ENCODE measurements at places on chromosomes 13 and 19.

- no peak for DNase-seq
Measured at GRCh38 chr13:83450591-83450990, 431.7 kb downstream of the SLITRK1 start.

DNA sequence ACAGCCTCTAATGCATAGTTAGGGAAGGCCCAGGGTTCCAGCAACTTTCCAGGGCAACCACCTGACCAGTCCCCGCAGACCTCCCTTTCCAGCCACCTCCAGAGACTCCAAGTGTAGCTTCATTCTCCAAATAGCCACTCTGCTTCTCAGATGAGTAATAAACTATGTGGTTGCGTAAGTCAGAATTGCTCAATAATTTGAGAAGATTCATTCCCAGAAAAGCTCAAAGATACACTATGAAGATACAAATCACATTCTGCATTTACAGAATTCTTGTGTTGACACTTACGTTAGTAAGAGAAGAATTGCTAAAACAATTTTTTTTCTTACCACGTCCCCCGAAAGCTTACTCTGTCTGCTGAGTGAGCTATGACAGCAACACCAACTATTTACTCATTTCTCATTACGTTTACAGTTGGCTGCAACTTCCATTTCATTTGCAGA lies 8.2 kb upstream of the LATS2 start:
- DNase-seq: no peak

- DNase-seq: no peak
Measured at GRCh38 chr13:94710881-94711560, 1.3 kb downstream of the SOX21 start.

GRCh38 chr13:100954430-100955305 lies 280.1 kb upstream of the TMTC4 start:
- no peak for DNase-seq

GRCh38 chr13:62906469-62906868 lies 1490.8 kb upstream of the PCDH20 start:
- DNase-seq: no peak

DNA sequence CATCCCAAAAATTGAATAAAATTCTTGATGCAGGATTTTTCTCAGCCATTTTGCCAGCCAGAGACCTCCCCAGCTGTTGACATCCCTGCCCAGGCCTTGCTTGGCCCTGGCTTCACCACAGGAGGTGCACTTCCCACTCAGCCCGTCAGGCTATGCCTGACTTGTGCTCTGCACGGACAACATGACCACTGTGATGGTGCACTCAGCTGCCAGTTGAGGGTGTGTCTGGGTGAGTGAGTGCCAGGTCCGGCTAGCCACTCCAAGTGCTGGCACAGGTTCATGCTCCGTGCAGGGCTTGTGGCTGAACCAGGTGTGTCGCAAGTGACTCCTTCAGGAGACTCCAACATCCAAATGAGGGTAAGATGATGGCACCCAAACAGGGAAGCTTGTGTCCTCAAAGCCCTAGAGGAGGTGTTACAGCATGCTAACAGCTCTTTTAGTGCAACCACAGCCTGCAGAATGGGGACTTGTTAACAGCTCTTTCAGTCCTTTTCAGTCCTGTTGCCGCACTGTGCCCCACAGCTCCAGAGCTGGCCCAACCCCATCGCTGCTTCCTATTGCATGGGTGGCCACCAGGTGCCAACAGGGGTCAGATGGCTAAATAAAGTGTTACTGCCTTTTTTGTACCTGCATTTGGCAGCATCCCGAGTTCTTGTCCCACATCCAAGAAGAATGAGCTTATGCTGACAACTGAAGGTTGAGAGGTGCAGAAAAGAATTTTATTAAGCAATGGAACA lies 380.7 kb downstream of the SLITRK5 start:
- no peak for DNase-seq

GRCh38 chr13:110254151-110254679 lies 52.7 kb downstream of the COL4A1 start:
- no peak for DNase-seq

- no peak for DNase-seq
Measured at GRCh38 chr13:109785141-109785891, 1.1 kb downstream of the IRS2 start.

DNA sequence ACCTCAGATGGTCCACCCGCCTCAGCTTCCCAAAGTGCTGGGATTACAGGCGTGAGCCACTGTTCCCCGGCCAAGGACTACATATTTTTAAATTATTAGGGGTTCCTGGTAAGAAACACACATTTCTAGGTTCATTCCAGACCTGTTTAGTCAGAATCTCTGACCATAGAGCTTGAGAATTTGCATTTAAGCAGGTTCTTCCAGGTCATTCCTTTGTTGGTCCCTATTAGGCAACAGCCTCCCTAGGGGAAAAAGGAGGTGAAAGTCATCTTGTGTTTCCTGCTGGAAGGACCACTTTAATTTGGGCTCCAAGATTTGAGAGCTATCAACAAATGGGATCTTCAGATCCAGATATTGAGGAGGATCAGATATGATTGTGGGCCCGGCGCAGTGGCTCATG lies 16.3 kb downstream of the S1PR2 start:
- no peak for DNase-seq

DNA sequence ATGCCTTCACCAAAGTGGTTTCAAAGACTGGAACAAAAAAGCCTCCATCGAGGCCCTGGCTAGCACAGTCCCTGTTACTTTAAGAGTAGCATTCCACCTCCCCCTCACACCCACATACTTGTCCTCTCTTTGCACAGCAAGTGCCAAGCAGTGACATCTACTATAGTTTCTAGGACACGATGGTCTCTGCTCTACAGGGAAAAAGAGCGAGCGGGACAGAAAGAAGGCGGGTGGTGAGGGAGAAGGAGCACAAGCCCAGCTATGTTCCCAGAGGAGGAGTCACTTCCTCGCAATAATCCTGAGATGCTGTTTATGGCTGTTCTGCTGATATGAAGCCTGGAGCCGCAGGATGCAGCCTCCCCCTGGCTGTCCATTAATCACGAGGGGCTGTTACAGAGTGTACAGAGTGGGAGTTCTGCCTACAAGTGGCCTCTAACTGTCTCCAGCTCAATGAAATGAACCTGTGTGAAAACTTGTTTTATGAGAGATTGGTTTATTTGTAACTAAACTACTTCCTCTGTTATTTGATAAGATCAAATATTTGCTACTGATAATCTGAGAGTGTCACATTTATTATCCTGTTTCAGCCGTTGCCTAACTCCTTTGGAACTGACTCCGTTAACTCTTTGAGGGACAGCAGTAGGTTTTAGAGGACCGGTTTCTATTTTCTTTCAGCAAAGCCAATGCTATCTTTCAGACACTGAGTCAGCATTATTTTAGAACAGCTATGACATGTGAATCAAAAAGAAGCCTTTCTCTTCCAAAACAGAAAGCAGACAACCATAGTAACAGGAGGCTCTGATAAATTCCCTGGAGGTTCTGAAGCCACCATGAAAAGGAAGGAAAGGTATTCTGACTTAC lies 208.0 kb downstream of the SPRY2 start:
- no peak for DNase-seq

GRCh38 chr13:66528944-66529576 lies 701.1 kb downstream of the PCDH9 start:
- DNase-seq: no peak

GRCh38 chr13:60150538-60150937 lies 13.2 kb downstream of the DIAPH3 start:
- DNase-seq: no peak

DNA sequence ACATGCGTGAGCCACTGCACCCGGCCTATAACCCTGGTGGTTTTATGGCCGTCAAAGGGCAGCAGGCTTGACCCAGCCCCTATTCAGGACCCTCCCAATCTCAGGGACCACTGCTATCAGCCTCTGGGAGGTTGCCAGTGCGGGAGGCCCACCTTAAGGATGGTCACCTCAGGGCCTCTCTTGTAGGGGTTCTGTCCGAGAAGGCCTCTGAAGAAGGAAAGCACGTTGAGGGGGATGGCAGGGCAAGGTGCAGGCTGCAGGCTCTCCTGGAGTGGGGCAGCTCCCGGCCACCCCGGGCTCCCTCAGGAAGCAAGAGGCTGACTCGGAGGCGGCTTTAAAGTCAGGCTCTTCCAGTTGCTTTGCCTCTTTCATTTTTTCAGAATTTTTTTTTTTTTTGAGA lies 6.0 kb upstream of the GRTP1 start:
- no peak for DNase-seq

DNA sequence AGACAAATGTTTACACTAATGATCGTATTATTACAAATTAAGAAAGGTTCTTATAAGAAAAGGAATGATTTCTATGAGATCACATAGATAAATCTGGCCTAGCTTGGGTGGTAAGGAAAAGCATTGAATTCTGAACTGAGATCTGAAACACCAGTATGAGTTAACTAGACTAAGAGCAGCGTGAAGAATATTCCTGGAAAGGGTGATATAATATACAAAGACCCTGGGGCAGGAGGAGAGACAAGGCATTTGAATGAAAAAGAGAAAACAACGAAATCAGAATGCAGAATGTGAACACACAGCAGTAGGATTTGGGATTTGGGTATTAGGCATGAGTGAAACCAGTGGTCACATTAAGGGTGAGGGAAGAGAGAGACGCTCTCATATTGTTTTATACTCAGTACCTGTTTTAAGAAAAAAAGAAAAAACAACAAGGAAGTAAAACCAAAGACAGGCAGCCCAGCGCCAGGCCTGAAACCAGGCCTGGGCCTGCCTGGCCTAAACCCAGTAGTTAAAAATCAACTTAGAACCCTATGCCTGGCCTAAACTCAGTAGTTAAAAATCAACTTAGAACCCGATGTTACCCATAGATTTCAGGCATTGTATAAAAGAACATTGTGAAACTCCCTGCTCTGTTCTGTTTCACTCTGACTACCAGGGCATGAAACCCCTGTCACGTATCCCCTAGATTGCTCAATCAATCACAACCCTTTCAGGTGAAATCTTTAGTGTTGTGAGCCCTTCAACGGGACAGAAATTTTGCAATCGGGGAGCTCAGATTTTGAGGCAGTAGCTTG lies 287.1 kb downstream of the ITGBL1 start:
- no peak for DNase-seq

- no peak for DNase-seq
Measured at GRCh38 chr13:51329606-51330005, 9.9 kb upstream of the SERPINE3 start.

DNA sequence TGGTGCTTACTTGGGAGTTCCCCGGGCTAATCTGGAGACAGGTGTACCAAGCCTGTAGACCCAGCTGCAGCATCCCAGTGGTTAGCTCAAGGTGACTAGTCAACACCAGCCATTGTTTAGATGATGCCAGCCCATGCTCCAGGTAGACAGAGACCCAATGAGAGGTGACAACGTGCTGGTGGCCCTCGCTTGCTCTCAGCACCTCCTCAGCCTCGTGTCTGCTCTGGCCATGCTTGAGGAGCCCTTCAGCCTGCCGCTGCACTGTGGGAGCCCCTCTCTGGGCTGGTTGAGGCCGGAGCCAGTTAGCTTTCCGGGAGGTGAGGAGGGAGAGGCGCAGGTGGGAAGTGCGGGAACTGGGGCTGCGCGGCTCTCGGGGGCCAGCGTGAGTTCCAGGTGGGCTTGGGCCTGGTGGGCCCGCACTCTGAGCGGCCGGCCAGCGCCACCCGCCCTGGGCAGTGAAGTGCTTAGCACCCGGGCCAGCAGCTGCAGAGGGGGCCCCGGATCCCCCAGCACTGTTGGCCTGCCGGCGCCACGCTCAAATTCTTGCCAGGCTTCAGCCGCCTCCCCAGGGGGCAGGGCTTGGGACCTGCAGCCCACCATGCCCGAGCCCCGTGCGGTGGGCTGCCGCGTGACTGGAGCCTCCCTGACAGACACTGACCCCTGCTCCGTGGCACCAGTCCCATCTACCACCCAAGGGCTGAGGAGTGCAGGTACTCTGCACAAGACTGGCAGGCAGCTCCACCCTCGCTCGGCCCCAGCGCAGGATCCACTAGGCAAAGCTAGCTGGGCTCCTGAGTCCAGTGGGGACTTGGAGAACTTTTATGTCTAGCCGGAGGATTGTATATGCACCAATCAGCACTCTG lies 85.9 kb upstream of the VSTM2B start:
- DNase-seq: no peak
